Heart left ventricle (tissue), 16 donors: ENCODE measurements at places on chromosomes 6 and 20.

DNA sequence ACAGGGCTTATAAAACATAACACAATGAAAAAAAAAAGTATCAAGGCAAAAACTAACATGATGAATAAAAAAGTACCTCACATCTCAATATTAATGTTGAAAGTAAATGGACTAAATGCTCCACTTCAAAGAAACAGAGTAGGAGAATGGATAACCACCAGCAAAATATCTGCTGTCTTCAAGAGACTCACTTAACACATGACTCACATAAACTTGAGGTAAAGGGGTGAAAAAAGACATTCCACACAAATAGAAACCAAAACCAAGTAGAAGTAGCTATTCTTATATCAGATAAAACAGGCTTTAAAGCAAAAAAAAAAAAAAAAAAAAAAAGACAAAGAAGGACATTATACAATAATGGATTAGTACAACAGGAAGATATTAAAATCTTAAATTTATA is 86.9 kb downstream of the TBC1D32 start:
- no peak for DNase-seq

GRCh38 chr20:59411170-59411569 is 110.8 kb downstream of the EDN3 start:
- no peak for DNase-seq

DNA sequence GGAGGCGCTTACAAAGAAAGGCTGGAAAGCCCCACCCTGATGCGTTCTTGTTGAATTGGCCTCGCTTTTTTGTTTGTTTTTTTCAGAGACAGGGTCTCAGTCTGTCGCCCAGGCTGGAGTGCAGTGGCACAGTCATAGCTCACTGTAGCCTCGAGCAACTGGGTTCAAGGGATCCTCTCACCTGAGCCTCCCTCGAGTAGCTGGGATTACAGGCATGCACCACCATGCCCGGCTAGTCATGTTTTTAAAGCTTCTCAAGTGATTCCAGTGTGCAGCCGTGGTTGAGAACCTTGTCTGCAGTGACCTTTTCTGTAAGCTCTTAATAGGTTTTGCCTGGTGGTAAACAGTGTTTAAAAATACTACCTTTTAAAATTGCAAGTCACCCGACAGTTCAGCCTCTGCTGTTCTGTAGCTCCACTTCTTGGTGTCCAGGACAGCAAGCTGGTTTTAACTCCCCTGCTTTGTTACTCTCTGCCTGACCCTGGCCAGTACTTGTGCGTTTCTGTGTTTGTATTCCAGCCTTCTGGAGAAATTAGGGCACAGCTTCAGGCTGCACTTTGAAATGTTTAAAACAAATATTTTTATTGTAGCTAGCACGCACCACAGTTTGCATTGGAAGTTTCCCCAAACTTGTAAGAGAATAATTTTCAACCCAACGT is 54.4 kb downstream of the KDM1B start:
- no peak for DNase-seq

GRCh38 chr6:132751828-132752227 is 5.9 kb downstream of the VNN2 start:
- DNase-seq = no peak
